Thymus (tissue), 14 donors: ENCODE measurements at places on chromosomes 12 and 14.

DNA sequence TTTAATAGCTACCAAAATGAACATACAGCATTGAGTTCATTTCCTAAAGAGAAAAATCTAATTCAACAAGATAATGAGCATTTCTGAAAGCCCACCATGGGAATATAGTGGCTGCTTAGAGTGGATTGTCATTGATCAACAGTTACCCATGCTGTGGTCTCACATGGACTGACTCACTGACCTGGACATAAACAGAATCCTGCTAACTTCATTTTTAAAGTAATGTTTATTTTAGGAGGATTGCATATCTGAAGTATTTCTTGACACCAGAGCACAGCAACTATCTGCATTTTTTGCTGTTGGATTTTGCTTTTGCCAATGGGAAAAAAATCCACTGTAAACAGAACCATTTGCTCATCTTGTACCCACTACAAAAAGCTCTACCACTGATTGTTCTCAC, 71.7 kb downstream of the KCNC2 start:
- DNase-seq = no peak

DNA sequence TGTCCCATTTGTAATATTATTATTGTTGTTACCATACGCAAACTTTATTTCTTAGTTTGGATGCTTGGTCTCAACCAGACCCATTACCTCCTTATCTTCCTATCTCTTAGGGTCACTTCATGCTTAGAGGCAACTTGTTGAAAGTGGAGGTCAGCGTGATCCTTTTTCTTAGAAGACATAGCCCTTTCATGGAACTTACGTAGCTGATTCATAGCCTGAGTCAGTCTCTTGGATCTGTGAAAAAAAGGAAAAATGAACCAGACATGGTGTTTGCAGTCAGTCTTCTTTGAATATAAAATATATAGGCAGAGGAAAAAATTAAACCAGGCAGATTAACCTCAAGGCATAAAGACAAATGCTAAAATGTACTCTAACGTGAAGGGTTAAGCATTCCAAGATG, 613.7 kb downstream of the DIO2 start:
- DNase-seq = no peak

GRCh38 chr14:99183716-99184115, 88.3 kb downstream of the BCL11B start:
- no peak for DNase-seq

- DNase-seq = no peak
Measured at GRCh38 chr12:42187799-42188198, 43.1 kb upstream of the GXYLT1 start.

DNA sequence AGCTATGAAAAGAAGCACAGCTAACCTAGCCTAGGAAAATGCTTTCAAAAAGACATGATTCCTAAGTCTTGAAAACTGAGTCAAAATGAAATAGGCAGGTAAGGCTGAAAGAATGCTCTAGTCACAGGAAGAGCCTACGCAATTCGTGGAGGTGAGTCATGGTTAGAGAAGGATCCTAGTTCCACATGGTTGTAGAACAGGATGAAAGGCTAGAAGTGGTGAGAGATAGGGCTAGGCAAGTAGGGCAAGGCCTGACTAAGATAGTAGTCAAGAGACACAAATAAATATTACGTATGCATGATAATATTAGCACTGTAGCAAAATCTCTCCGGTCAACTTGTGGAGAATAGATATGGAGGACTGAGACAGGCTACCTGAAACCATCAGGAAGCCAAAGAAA, 47.2 kb downstream of the PLCZ1 start:
- no peak for DNase-seq

GRCh38 chr14:22588526-22589095, 413 bp downstream of the DAD1 start:
- no peak for DNase-seq

- no peak for DNase-seq
Measured at GRCh38 chr14:58782011-58782410, 144.2 kb downstream of the DACT1 start.

- DNase-seq = no peak
Measured at GRCh38 chr12:57157588-57158173, 10.3 kb upstream of the LRP1-AS start.

GRCh38 chr12:111224186-111225066, 144.5 kb downstream of the PHETA1 start:
- no peak for DNase-seq

- DNase-seq = no peak
Measured at GRCh38 chr12:24839268-24839791, 109.6 kb downstream of the BCAT1 start.

GRCh38 chr12:127526925-127527324, 740.0 kb upstream of the TMEM132C start:
- DNase-seq = no peak

DNA sequence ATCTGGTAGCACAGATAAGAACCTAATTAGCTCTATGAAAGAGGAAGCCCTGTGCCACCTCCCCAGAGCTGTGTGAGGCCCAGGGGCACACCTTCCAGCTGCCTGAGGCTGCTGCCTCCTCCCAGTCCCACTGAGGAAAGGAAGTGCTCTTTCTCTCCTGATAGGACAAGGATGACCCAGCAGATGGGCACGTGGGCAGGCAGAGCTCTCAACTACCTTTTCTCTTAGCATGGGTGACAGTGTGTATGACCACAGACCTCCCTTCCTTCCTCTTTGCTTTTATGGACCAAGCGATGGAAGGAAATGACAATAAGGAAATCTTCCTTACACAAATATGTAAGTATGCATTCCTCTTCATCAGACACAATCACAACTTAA, 127.6 kb upstream of the AMIGO2 start:
- DNase-seq = peak; percentile 41

- no peak for DNase-seq
Measured at GRCh38 chr14:23828616-23829015, 125.0 kb upstream of the DHRS4 start.

DNA sequence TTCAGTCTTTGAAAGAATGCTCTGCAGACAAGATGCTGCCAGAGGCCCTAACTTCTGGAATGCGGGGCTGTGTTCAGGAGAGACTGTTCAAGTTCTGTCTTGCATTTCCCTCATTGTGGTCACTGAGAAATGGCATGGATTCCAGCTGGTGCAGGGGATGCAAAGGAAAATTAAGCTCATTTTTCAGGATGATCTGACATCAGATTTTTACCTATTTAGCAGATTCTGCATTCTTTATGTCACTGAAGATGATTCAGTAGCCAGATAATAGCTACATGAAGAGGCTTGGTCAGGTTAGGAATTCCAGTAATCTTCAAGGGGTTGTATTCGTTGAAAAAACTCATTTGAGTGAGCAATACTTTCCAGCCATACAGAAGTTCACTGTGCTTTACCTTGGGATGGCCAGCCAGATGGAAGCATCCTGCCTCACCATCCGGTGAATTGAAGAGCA, 16.1 kb upstream of the MFAP5 start:
- no peak for DNase-seq

- DNase-seq = no peak
Measured at GRCh38 chr12:128267651-128268378, 845 bp downstream of the TMEM132C start.

DNA sequence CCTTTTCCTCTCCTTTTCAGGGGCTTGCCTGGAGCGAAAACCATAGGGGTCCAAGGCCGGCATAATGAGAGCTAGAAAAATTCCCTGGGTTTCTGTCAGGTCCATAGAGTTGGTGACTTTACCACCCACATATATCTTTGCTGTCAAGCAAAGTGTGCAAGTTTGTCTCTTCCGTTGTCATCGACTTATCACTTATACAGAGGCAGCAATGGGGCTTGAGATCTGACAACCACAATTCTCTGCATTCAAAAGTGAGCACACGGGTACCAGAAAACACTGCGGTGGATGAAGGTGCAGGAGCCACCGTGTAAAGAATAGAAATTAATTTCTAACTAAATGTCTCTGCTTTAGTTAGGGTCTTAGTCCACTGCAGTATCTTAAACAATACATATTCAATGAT, 162.3 kb downstream of the DAD1 start:
- no peak for DNase-seq

GRCh38 chr14:28975084-28975483, 208.5 kb downstream of the FOXG1 start:
- no peak for DNase-seq

GRCh38 chr14:95140060-95140858, 17.1 kb downstream of the DICER1 start:
- DNase-seq = no peak

DNA sequence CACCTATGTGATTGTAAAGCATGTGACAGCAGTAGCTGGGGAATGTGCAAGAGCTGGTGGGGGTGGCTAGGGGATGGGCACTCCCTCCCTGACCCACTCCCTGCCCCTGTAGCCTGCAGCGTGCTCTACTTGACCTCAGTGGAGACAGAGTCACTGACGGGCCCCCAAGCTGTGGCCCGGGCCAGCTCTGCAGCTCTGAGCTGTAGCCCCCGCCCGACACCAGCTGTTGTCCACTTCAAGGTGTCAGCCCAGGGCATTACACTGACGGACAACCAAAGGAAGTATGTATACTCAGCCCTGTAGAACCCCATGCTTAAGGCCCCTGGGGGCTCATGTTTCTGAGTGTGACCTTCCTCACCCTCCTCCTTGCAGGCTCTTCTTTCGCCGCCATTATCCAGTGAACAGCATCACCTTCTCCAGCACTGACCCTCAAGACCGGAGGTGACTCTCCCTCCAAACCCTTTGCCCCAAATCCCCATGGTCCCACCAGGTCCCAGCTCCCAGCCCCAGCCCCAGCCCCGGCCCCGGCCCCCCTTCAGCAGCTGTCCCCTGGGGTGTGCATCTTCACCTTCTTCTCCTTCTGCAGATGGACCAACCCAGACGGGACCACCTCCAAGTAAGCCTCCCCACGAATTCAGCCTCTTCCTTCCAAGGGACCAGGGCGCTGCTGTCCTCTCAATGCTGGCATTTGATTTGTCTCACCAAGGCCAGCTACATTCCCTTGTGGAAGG, 13.3 kb downstream of the TNS2 start:
- no peak for DNase-seq

- DNase-seq = no peak
Measured at GRCh38 chr12:49057888-49058287, 2.7 kb downstream of the KMT2D start.

DNA sequence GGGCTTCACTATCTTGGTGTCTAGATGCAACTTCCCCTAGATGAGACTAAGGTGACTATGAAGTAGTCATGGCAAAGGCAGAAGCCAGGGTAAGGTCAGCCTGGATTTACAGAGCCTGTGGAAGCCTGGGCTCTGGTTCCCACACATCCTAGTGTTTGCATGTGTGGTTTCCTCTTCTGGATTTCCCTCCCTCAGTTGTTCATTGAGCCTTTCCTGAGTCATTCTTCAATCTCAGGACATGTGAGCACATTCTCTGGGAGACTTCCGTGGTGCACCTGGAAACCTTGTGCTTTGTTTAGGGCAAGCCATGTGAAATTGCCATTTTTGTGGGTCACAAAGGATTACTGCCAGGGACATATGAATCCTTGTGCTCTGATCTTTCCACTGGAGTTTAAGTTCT, 236.6 kb downstream of the C12orf75 start:
- DNase-seq = no peak

- no peak for DNase-seq
Measured at GRCh38 chr14:93108105-93108504, 7.6 kb downstream of the ITPK1 start.

- no peak for DNase-seq
Measured at GRCh38 chr14:48747561-48748089, 838.6 kb downstream of the RPS29 start.

DNA sequence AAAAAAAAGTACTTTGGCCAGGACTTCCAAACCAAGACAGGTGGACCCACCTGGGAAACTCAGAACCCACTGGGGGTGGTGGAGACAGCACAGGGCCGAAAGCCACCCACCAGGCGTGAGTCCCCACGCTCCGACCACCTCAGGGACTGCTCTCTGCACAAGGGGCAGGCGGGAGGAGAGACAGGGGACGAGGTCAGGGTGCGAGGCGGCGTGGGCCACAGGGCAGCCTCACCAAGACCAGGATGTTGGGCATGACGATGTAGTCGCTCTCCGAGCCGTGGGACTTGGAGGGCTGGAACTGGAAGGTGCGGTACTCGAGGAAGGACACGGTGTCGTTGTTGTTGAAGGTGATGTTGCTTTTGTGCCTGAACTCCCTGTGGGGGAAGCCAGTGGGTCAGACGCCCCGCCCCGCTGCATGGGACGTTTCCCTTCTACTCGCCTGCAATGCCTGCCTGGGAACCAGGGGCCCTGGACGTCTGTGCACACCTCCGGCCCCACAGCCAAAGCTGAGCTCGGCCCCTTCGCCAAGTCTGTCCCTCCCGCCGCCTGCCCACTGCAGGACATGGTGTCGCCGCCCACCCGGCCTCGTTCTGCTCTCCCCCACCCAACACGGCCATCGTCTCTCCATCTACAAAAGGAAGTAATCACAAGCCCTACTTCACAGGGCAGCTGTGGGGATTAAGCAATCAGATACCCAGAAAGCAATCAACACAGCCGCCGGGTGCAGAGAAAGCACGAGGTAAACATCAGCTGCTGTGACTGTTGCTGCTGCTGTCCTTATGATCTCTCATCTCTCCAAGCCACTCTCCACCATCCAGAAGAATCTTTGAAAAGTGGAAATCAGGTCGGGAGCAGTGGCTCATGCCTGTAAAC, 48.7 kb downstream of the SCARB1 start:
- DNase-seq = no peak

DNA sequence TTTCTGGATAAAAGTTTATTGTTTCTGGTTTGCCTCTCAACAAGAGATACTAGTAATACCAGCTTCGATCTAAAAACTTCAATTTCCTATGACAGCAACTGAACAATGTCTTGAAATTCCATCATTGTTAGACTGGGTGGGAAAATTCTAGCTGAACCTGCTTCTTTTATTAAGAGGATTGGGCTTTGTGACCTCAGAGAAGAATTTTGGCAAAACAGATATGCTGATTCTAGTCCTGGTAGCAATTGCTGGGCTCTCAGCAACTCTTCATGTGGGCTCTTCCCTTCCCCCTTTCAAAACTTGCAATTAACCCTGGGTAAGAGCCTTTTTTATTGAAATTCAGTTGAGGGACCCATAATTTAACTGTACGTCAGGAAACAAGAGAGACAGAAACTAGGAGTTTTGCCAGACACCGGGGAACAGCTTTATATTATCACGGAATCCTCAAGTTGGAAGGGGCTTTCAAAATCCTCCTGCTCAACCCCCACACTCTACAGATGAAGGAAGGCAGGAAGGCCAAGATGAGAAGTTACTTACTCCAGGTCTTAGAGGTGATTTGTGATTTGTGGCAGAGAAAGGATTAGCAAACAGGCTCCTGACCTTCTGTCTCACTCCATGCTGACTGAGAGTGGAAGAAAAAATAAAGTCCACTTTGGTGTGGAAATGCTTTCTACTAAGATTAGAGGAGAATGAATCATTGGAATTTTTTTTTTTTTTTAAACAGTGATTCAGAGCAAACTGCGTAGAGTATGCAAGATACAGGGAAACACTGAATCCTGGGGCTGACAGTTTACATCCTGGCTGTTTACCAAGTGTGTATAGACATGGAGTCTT, 239.0 kb upstream of the ATP2B1 start:
- DNase-seq = no peak

GRCh38 chr14:42806909-42807315, 1200.2 kb downstream of the LRFN5 start:
- DNase-seq = no peak

DNA sequence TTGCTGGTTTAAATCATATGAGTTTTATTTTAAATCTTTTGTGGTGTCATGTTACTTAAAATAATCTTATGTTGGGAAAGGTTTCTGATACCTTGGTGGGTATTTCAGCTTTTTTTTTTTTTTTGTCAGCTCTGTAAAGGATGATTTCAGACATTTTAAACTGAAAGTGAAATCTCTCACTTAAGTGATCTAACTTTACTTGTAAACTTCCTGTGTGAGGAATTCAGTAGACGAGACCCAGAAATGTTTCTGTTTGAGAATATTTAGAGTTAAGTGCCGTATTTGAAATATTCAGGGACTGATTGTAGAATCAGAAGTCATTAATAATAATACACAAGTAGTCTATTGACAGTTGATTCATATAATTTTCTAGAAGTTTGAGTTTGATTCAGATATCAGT, 37.8 kb downstream of the PROX2 start:
- no peak for DNase-seq
